ENCODE measurements at places on chromosomes 4 and X. TPM values are rescaled to one million over a fixed set of nuclear protein-coding genes. Genes with fewer than 3 reads are reported as not detected.

DNA sequence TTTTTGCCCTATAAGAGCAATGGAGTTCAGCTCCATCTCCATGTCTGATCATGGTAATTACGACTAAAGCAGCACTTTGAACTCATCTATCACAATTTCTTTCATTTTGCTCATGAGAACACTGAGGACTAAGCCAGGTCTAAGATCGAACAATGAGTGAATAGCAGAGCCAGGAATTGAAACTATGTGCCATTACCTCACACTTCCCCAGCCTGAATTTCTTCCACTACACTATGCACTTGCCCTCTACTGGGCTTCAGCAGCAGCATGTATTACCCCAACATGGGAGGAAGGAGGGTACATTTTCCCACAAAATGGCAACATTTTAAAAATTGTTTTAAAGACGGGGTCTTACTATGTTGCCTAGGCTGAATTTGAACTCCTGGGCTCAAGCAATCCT lies 274.7 kb upstream of the FGF13 start:
- no peaks in the 10 kb centered on the region for H3K36me3 ChIP-seq
- H3K4me1 ChIP-seq: no peaks in the 10 kb centered on the region
- DNase-seq: no peak
- no peak overlapping the region for H3K27ac ChIP-seq
- no peak overlapping the region for H3K4me3 ChIP-seq

DNA sequence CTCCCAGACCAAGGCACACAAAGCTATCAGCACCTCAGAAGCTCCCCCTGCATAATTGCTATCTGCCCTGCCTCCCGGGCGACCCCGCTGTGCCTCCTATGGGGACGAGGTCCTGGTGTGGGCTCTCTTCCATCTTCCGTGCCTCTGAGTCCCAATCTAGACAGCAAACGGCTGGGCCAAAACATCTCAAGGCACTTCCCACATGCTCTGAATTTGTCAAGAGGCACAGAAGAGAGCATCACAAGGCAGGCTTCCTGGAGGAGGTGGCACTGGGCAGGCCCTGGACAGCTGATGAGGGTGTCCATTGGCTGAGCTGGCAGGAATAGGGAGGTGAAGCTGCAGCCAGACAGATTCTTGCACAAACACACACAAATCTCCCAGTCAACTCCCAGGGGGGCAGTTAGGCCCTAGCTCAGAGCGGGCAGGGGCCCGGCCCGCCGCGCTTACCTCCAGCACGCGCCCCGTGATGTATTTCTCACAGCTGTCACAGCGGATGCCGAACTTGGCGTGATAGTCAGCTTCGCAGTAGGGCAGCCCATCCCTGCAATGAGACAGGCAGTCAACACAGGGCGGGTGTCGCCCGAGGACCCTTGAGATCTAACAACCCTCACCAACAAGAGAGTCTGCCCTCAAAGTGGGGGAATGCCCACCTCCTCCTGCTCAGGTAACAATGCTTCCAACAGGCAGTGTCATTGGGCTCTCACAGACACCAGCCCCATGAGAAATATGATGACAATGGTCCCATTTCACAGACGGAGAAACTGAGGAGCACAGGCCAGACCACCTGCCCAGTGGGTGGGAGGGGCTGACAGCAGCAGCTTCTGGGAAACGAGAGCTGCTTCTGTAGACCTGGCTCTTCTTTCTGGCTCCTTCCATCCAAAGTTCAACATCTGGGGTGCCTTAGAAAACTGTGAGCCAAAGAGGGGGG lies 81.2 kb downstream of the ABLIM2 start:
- no peak for DNase-seq
- H3K27me3 ChIP-seq: no peaks in the 10 kb centered on the region
- no peak overlapping the region for H3K27ac ChIP-seq
- H3K4me1 ChIP-seq: no peaks in the 10 kb centered on the region
- no peaks in the 10 kb centered on the region for H3K36me3 ChIP-seq

- H3K4me3 ChIP-seq: no peak overlapping the region
- DNase-seq: no peak
- H3K27ac ChIP-seq: no peak overlapping the region
- H3K36me3 ChIP-seq: no peaks in the 10 kb centered on the region
- no peaks in the 10 kb centered on the region for H3K4me1 ChIP-seq
- H3K27me3 ChIP-seq: no peaks in the 10 kb centered on the region
Measured at GRCh38 chr4:11438647-11439046, 10.0 kb upstream of the HS3ST1 start.

DNA sequence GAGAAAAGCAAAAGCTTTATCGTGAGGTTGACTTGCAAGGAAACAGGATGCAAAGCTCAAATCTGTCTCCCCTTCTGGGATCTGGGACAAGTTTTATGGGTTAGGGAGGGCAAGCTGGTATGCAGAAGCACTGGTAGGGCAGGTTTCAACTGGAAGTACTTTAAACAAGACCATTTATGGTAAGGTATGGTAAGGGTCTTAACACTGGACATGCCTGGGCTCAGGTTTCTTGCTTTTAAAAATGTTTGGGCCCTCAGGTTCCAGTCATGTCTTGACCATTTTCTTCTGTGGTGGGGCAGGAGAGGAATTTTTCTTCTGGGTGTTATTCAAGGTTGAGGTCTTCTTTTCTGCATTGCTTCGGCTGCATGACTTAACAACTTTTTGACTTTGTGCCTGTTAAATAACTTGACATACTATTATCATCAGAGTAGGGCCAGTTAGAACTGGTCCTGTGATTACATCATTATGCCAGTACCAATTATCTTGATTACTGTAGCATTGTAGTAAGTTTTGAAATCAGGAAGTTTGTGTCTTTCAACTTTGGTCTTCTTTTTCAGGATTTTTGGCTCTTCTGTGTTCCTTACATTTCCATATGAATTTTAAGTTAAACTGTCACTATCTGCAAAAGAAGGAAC lies 33.7 kb downstream of the CD38 start:
- no peak for DNase-seq
- no peak overlapping the region for H3K4me3 ChIP-seq
- no peaks in the 10 kb centered on the region for H3K36me3 ChIP-seq
- H3K27ac ChIP-seq: no peak overlapping the region

DNA sequence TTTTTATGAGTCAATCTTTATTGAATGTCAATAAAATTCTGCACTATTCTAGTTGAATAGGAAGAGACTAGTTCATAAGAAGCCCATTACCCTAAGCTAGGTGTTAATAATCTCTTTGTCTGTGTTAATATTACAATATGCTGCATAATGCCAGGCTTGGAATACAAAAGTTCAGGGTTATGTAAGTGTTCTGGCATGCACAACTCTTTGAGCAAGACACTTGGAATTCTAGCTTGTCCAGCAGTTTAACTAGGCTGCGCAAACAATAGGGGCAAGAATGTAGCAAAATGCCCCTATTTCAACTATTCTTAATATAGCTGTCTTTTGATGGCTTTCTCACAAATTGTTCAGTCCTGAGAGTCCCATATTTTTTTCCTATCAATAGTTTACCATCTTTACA lies 31.3 kb upstream of the ETNPPL start:
- no peak overlapping the region for H3K4me3 ChIP-seq
- H3K4me1 ChIP-seq: no peaks in the 10 kb centered on the region
- H3K36me3 ChIP-seq: no peaks in the 10 kb centered on the region
- no peaks in the 10 kb centered on the region for H3K27me3 ChIP-seq

Gene TBC1D8B
- total RNA-seq: 7.3 TPM
